SHP77 (cell line): ENCODE measurements at places on chromosomes 6 and 20.
A peak's percentile ranks its signal among the peaks of the same experiment; 100 is the strongest.

GRCh38 chr20:33337531-33338165, 54.6 kb downstream of the BPIFB1 start:
- no peak for DNase-seq

DNA sequence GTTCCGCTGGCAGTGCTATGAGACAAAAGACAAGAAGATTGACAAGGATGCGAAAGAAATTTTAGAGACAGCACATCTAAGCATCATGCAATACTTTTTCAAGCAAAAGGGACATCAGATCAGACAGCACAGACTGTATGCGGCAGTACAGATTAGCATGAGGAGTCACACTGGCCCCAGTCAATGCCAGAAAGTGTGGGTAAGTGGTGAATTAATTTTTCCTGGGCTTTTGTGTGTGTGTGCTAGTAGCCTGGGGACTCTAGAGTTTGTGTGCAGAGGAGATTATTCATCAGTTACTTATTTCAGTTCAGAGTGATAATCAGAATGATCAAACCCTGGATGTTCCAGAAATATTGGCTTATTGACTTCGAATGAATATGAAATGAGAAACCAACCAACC, 47.2 kb downstream of the LAMA4 start:
- no peak for DNase-seq

GRCh38 chr20:44187054-44187771, at the start of gene JPH2:
TSS of gene JPH2 (minus strand) at chr20:44187188. CDS start at chr20:44186705, 483 bp downstream.
- DNase-seq, result no peak

GRCh38 chr6:99151634-99152346, 197.7 kb downstream of the FAXC start:
- DNase-seq, result peak; percentile 62

DNA sequence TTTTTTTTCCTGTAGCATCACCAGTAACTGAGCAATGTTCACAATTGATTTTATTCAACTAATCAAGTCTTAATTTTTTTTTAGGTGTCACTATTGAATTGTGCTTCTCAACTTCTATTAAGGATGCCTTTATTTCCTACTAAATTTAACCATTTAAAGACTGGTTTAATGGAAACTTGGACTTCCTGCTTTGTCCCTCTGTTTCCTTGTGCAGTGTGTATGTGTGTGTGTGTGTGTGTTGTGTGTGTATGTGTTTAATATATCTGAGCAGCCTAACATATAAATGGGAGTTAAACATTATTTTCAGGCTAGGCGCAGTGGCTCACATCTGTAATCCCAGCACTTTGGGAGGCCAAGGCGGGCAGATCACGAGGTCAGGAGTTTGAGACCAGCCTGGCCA, 1.8 kb downstream of the SERPINB6 start:
- no peak for DNase-seq

DNA sequence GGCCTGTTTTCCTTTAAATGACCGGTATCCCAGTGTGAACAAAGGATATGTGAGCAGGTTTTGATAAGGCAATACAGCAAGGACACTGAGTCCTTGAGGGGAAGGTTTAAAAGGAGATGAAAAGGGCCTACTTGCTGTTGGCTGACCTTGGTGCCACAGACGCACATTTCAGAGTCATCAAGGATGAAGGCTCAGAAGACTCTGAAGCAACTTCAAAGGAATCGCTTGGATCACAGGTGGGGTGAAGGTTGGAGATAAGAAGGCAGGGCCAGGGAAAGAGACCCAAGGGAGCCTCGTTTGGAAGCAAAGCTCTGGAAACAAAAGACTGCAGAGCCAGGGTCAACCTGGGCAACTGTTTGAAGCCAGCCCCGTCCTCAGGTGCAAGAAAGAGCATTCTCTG, 30.1 kb upstream of the PNPLA1 start:
- no peak for DNase-seq

DNA sequence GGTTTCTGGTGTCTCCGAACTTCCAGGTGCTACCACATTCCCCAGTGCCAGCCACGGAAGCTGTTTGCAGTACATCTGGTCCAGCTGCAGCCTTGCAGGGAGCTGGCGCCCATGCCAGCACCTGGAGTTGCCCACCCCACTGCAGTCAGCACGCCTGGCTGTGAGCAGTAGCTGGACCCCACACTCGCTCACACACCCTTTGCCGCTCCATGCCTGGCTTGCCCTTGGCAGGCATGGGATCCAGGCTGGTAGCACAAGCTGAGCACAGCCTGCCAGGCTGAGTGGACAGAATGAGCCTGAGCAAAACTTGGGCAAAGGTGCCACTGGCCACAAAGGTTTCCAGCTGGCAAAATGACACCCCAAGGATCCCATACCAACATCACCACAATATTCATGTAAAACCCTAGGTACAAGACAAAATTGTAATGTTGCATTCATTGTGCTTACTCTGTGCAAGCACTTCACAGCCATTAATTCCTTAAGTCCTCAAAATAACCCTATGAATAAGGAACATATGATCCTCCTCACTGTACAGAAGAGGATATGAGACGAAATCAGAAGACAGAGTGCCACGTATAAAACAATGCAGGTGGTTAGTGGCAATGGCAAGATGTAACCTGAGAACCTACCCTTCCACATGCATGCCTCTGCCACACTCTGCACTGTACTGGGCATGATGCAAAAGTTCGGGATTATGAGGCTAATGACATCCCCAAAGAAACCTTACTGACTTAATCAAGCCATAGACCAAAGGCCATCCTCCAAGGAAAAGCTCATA, 18.3 kb downstream of the KIF16B start:
- no peak for DNase-seq

DNA sequence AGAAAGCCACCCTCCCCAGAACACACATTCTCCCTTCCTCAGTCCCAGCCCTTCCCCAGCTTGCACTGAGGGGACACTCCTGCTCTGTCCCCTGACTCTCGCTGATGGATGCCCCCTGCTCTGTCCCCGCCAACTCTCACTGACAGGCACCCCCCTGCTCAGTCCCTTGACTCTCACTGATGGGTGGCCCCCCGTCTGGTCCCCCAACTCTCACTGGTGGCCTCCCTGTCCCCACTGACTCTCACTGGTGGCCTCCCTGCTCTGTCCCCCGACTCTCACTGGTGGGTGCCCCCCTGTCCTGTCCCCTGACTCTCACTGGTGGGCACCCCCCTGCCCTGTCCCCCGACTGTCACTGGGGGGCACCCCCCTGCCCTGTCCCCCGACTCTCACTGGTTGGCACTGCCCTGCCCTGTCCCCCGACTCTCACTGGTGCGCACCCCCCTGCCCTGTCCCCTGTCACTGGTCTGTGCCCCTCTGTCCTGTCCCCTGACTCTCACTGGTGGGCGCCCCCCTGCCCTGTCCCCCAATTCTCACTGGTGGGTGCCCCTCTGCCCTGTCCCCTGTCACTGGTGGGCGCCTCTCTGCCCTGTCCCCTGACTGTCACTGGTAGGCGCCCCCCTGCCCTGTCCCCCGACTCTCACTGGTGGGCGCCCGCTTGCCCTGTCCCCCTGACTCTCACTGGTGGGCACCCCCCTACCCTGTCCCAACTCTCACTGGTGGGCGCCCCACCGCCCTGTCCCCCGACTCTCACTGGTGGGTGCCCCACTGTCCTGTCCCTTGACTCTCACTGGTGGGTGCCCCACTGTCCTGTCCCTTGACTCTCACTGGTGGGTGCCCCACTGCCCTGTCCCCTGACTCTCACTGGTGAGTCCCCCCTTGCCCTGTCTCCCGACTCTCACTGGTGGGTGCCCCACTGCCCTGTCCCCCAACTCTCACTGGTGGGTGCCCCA, 60.9 kb downstream of the GINS1 start:
- no peak for DNase-seq

DNA sequence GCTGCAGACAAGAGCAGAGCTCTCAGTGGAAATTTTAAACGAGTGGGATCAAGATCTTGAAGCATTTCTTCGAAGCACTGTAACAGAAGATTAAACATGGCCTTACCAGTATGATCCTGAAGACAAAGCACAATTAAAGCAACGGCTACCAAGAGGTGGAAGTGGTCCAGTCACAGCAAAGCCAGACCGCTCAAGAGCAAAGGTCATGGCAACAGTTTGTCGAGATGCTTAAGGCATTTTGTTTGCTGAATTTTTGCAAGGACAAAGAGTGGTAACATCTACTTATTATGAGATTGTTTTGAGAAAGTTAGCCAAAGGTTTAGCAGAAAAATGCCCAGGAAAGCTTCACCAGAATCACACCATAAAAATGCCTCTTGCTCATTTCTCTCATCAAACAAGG, 153.4 kb upstream of the CARMIL1 start:
- no peak for DNase-seq

DNA sequence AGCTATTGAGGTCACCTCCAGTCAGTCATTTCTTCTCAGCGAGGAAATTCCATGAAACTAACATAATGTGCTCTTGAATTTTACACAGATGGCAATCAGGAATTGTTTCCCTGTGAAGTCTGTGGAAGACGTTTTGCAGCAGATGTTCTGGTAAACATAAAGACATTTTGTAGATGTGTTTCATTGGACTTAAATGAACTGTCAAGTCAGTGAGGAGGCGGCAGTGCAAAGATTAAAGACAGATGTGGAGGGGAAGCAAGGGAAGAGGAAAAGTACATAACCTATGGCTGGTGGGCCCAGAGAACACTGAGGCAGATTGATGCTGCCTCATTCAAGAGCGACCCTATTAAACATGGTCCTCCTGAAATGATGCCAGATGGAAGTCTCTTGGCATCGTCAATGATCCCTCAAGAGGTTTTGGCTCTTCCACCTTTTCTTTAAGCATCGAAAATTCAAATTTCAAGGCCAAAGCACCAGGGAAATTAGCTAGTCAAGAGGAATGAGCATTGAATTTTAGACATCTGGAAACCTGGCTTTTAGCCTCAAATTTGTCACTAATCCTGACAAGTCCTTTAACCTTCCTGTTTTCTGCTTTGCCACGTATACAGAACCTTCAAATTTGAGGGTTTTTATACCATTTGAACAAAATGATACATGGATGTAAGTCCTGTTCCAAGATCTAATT, 20.1 kb downstream of the ZC2HC1B start:
- DNase-seq, result no peak

DNA sequence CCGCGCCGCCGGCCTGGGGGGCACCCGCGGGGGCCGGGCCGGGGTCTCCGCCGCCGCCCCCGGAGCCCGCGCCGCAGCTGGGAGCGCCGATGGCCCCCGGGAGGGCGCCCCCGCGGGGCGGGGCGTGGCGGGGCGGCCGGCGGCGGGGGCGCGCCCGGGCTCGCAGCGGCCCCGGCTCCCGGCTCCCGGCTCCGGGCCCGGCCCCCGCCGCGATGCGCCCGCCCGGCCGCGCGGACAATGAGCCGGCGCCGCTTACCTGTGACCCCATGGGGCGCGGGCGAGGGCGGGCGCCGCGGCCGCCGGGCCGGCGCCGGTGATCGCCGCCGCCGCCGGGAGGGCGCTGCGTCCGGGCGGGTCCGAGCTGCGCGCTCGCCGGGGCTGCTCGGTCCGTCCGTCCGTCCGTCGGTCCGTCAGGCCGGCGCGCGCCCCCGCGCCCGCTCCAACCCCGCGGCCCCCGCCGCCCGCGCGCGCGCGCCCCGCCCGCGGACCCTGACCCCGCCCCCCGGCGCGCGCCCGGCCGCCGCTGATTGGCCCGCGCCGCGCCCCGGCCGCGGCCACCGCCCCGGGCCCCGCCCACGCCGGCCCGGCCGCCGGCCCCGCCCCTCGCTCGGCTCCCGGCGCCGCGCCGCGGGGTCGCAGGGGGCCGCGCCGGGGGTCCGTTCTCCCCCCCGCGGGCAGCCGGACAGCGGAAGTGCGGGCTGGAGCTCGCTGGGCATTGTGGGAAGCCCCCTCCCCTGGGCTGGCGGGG, at the start of gene ZBTB46:
ZBTB46 (minus strand) TSS at position 424 of the 748 bp plus-strand sequence. CDS start 40,507 bp downstream, outside the sequence.
- DNase-seq, result no peak

DNA sequence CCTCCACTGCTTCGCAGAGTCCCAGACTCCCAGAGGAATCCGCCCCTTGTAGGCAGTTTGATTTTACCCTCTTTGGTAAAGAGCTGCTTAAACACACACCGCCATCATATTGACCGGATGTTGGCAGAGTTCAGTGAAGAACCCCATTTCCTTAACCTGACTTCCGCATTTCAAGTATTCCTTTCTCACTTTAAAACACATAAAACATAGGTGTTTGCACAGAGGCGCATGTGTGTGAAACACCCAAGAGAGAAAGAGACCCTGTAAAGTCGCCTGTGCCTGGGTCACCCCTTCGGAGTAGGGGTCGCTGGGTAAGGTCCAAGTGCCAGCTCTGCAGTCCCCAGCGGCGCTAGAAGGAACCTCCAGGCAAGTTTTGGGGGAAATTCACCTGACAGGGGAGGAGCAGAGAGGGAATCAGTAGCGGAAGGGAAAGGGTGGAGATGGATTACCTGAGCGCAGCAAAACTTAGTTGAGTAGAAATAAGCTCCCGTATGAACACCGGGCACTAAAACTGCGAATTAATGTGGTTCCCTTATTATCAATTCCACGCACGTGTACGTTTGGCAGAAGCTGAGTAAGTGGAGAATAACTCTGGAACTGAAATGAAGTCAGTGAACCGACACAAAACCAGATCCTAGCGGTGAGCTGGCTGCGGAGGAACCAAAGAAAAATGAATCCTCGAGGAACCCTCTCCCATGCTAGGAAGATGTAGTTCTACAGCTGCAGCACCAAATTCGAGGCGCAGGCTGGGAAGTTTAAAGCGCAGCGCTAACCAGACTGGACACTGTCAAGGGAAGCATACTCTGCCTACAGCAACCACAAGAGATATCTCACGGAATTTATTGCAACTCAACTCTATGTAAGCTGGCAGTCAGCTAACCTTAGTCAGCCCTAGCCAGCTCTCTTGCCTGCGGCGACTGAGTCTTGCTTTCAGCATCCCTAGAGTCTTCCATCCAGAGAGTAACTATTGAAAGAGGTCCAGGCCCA, 3.5 kb upstream of the HTR1B start:
- DNase-seq, result no peak

DNA sequence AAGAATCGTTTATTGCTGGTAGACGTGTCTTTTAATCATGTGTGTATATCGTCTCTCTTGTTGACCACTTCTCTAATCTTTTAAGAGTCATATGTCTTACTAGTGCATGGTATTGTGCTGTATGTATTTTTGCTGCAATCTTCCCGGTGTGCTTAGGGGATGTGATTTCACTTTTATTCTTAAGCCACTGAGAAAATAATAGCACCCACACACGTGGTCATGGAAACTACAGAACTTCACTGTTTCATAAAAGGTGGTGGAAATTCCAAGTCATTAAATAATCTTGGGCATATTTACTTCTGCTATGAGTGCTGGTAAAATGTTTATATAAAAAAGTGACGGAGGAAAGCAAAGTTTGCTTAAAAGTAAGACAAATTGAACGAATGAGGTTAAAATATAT, 3.0 kb upstream of the CDYL start:
- DNase-seq, result no peak

DNA sequence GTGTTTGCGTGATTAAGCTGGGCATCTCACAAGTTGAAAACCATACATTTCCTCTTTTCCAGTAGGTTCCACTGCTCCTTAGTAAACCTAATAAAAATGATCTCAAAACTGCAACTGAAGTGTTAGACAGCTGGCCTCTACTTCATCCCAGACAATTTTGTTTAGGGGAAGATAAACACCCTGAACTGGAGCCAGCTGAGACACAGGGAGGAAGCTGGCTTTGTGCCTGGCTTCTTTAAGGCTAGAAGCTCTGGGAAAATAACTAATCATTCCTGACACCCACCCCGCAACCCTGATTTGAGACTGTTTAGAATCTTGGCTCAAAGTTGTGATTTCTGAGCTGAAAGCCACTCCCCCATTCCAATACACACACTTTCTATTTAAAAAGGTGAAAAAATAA, 11.6 kb downstream of the PTPRT start:
- DNase-seq, result no peak

- no peak for DNase-seq
Measured at GRCh38 chr6:106027758-106028157, 58.4 kb upstream of the PRDM1 start.
